CD4-positive, alpha-beta T cell treated with Interleukin-15 for 4 hours (primary cell): ENCODE measurements at places on chromosomes 12 and 14.

GRCh38 chr14:23793532-23793931 is 157.4 kb downstream of the DHRS2 start:
- no peak for DNase-seq

GRCh38 chr12:8065991-8066594 is at the start of gene C3AR1:
C3AR1 (minus strand) TSS chr12:8066359; CDS start chr12:8060185, 6,174 bp downstream.
- peak; percentile 74 for DNase-seq

- DNase-seq: no peak
Observed at GRCh38 chr14:57066463-57066862, 202.2 kb downstream of the EXOC5 start.

DNA sequence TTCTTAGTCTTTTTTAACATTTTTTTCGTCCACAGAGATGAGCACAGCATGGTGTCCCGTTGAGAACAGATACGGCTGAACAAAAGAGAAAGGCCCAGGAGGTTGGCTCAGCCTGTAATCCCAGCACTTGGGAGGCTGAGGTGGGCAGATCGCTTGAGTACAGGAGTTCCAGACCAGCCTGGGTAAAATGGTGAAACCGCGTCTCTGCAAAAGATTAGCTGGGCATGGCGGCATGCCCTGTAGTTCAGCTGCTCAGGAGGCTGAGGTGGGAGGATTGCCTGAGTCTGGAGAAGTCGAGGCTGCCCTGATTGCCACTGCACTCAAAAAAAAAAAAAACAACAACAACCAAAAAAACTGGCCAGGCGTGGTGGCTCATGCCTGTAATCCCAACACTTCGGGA is 5.9 kb upstream of the EP400 start:
- no peak for DNase-seq

GRCh38 chr12:29320295-29321085 is 60.5 kb downstream of the ERGIC2 start:
- no peak for DNase-seq

- no peak for DNase-seq
Observed at GRCh38 chr14:32428875-32429274, 99.8 kb downstream of the AKAP6 start.

GRCh38 chr12:108511633-108512540 is 3.2 kb upstream of the FICD start:
- peak; percentile 75 for DNase-seq

DNA sequence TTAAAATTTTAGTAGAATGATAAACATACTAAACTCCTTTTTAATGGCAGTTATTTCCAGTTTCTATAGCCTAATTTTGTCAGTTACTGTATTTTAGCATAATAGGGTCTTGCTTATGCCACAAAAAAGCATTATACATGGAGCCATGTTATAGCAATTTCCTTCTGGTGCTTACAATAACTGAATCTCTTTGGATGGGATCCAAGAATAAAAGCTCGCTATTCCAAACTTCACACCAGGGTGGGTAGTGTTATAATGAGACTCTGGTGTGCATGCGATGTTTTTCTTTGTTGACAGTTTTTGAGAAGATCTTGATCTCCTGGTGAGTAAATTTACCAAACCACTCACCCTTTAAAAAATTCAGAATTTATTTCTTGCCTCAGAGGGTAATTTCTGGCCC is 90.4 kb upstream of the CCDC91 start:
- no peak for DNase-seq

GRCh38 chr14:94498215-94498614 is 11.1 kb downstream of the SERPINA12 start:
- DNase-seq: no peak

DNA sequence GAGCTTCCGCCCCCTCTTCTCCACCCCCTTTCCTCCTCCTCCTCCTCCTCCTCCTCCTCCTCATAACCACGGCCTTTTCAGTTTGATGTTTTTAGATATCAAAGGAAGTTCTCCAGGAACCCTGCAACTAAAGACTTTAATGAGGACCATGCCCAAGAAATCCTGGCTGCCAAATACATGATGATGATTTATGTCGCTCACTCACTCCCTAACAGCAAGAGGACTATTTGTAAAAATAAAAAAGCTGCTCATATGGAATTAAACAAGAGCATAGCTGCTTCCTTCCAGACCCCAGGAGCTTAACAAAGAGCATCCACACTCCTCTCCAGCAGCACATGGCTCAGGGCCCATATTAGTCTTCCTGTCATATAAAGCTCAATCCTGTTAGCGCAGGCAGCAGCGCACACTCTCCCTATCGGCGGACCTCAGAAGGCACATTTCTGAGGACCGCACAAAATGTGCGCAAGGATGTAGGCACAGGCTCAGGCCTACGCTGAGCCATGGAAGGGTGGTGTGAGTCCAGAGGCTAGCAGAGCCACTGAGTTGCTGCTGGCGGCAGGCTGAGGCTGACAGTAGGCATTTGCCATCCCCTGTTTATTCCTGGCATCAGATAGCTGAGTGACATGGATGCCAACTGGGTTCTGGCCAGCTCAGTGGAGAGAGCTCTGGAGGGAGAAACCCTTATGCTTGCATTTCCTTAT is 232.8 kb downstream of the MSRB3 start:
- DNase-seq: no peak

DNA sequence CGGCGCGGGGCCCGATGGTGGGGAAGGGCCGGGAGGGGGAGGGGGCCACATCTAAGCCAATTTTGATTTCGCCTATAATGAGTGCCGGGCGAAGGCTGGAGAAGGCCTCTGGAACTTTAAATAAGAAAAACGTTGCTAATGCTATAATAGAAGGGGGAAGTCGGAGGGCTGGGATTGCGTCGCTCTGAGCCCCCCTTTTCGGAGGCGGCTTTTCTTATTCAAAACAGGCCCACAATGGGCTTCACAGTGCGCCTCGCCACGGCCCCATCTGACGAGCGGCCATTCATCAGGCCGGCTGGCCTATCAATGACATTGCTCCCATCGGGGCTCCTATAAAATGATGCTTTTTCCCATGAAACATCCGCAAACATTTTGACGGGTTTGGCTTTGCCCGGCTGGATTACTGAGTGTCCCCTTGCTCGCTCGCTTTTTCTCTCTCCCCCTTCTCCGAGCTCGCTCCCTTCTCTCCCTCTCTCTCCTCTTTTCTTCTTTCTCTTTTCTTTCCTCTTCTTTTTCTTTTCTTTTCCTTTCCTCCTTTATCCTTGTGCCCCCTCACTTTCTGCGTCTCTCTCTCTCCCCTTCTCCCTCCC is at the start of gene RFX4:
RFX4 (plus strand) TSS at position 364 of the 590 bp plus-strand sequence. CDS start 317 bp downstream, outside the sequence.
- no peak for DNase-seq

GRCh38 chr12:28988325-28988704 is 160.8 kb upstream of the FAR2 start:
- DNase-seq: no peak

DNA sequence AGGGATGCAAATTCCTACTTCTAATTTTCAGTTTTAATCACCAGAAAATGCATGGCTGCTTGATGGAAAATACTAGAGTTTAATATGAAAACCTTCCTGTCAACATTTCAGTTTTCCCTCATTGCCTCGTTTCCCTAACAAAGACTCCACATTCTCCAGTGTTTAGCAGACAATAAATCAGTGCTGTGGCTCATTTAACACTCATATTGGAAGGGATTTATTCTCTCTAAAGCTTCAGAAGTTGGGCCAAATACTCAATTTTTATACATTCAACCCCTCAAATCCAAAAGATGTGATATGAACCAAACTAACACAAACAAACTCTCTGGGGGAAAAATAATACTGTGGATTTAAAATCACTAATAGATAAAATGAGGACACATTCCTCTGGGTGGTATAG is 482.5 kb downstream of the FLRT2 start:
- DNase-seq: no peak

GRCh38 chr12:113240395-113240794 is 19.1 kb downstream of the TPCN1 start:
- no peak for DNase-seq

GRCh38 chr12:113325916-113326315 is 9.0 kb downstream of the SLC8B1 start:
- DNase-seq: no peak

DNA sequence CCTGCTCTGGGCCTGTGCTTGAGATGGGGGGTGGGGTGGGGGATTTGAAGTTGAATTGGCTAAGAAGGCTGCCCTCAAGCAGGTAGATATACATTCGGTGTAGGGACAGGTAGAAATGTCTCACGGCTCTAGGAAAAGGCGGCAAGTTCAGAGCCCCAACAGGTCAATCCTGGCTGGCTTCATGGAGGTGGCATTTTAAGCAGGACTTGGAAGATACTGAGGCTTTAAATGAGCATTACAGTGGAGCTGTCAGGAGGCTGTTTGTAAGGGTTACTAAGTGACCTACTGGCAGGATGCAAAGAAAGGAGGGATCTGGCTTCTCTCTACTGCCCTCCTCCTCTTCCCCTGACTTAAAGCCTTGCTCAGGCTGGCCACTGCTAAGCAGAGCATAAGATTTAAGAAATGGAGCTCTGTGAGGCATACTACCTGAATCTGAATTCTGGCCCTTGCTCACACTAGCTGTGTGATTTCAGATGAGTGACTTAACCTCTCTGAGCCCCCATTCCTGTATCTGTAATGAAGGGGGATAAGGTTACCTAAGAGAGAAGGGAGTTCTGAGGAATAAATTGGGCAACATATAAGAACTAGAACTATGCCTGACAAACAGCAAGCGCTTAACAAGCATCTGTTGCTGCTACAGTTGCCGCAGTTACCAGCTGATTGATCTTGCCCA is 61.6 kb downstream of the SLC24A4 start:
- DNase-seq: no peak

DNA sequence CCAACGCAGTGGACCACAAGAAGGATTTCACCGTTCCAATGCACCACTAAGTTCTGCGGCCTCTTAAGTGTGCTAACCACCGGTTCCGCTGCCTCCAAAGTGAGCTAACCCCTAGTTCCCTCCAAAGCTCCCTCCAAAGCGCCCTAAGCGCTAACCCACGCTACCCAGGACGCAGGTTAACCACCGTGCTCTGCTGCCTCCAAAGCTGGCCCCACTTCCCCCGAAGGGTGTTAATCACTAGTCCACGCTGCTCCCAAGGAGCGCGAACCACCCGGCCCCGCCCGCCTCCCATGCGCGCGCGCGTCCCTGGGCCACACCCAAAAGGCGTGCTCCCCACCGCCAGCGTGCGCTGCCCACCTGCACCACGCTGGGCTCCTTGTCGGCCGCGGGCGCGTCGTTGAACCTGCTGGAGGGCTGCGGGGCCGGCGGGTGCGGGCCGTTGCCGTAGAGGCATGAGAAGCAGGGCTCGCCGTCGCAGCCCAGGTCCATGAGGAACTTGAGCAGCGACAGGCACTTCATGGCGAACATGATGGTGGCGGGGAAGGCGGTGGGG is 11.7 kb downstream of the FAM181A start:
- no peak for DNase-seq
